Stimulated activated CD4-positive, alpha-beta T cell treated with anti-CD3 and anti-CD28 coated beads, Interleukin-1b, Interleukin-23, amount 100 ng/mL, for 1 hour (primary cell): ENCODE measurements at places on chromosomes 7 and 10.

DNA sequence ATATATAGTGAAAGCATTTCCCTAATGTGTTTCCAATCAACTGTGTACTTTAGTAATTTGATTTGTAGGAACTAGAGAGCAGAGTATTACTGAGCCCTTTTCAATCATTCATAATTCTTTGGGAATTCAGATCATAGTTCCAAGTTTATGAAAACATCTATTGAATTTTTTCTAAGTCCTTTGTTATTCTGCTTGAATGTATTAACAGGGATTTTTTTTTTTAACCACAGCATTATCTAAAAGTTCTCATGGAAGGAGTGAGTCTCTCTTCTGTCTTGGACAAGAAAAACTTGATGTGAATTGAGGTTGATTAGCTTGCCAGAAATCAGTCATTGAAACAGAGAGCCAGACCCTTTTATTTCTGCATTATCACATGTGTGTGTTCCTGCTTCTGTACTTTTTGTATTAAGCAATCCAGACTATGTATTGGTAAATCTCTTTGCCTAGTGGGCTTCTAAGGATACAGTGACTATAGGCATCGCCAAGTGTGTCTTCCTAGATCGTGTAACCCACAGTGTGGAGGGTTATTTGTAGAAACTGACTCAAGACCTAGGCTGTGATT, 59.9 kb downstream of the BMPER start:
- no peak for DNase-seq

DNA sequence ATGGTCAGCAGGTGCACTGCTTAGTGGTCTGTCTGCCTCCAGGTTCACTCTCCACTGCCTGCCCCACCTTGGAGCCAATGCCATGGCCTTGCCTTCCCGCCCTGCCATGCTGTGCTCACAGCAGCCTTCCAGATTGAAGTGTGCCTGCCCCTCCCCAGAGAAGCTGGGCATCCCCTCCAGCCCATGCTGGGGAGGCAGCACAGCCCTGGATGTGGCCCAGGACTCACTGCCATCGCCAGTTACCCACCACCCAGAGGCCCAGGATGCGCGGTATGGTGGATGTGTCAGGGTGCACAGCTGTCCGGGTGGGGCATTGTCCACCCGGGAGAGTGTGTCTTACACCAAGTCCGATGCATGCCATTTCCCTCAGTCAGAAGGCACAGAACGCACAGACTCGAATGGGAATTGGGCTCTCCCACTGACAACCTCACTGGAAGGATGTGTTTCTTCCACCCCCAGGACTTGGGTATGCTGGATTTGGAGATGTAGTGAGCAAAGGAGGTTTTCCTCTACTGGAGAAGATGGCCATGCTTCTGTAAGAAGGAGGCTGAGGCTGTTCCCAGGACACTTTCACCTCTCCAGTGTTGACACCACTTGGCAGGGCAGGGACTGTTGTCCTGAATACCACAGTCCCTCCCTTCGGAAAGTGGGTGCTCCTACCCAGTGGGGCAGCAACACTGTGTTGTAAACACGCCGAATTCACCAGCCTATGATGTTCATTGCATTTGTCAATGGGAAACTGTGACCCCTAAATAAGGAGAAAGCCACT, 122.0 kb downstream of the ADARB2 start:
- DNase-seq: no peak

DNA sequence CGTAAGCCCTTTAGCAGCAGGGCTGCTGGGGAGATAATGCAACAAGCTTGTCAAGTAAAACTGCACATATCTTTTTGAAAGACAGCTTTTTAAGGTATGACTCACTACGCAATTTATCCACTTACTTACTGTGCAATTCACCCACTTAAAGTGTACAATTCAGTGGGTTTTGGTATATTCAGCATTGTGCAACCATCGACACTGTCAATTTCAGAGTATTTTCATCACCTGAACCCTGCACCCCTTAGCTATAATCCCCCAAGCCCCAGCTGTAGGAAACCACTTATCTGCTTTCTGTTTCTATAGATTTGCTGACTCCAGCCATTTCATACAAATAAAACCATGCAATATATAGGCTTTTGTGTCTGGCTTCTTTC, 168.0 kb downstream of the PTPN20 start:
- DNase-seq: no peak

GRCh38 chr7:140060788-140061606, 1.8 kb downstream of the PARP12 start:
- DNase-seq: no peak

DNA sequence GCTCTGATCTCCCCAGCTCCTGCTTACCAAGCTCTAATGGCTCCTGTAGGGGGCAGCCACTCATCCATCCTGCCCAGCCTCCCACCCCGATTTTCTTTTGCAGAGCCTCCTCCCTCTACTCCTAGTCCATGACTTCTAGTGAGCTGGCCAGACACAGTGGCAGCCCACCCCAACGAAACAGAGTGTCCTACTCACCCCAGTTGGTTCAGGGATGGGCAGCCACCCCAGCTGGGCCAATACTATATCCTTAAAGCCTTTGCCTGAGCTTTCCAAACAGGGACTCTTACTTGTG, 77.1 kb downstream of the GRID1 start:
- DNase-seq: no peak

DNA sequence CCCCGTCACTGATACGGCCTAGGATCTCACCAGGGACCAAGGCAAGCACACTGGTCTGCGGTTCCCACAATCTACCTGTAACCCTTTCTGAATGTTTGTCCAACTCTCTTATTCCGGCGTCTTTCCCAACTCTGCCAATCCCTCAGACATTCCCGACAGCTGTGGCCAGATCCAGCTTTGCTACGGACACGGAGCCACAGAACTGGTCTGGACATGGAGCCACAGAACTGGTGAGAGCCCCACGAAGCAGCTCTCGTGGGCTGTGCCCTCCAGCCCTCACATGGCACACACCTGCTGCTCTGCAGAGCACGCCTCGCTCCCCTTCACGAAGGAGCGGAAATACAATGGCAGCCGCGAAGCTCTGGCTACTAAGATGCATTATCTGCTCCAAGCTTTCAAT, 376.8 kb downstream of the DNAJB6 start:
- DNase-seq: no peak

DNA sequence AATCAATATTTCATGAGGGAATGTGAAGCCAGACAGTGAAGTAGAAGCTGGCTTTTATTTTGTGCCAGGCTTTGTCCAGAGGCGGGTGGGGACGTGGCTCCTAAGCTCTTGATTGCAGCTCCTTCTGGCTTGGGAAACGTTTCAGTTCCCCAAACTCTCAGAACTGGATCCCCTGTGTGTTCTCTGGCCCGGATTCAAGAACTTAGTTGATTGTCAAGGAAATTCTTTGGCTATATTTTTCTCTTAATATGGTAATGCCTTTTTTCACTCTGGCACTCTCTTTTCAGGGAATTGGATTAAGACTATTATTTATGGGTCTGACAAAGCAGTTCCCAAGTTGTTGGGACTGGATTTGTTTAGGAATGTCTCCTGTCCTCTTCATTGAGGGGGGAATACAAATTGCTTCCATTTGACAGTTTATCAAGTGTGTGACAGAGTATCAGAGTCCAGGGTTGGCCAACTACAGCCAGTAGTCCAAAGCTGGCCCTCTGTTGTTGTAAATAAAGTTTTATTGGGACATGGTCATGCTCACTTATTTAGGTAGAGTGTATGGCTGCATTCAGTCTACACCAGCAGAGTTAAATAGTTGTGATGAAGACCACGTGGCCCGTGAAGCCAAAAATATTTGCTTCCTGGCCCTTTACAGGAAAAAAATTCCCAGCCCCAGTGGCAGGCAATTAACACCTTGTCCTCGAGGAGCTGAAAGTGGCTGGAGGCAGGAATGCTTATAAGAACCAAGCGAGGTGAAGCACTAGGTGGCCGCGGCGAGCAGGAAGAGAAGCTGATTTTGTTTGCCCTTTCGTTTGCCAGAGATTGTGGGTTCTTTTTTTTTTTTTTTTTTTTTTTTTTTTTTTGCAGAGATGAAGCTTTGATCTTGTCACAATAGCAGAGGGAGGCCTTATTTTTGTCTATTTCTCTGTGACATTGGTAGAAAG, 34.3 kb downstream of the HTRA1 start:
- DNase-seq: no peak

- DNase-seq: no peak
These were observed 80.4 kb downstream of the ZNRF2 start for GRCh38 chr7:30364773-30365172.

DNA sequence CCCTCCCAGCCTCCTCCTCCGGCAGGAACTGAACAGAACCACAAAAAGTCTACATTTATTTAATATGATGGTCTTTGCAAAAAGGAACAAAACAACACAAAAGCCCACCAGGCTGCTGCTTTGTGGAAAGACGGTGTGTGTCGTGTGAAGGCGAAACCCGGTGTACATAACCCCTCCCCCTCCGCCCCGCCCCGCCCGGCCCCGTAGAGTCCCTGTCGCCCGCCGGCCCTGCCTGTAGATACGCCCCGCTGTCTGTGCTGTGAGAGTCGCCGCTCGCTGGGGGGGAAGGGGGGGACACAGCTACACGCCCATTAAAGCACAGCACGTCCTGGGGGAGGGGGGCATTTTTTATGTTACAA, 83.3 kb downstream of the PAX2 start:
- DNase-seq: no peak

DNA sequence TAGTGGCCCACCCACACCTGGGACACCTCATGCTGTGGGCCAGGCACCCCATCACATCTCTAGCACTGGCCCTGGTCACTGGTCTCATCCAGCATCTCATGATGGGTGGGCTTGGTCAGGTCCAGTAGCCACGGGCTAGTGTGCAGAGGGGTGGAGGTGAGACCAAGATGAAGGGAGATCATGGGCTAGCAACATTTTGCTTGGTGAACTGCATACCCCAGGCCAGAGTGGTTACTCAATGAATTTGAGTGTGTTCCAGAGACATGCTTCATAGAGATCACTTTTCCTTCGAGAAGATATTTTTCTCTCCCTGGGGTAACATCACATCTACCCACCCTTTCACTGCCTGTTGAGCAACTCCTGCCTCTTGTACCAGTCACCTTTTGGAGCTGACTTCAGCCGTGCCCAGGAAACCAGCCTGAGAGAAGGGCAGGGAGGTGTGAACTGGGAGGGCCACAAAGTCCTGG, 44.2 kb downstream of the MINDY4 start:
- no peak for DNase-seq

- no peak for DNase-seq
These were observed 19.3 kb downstream of the PON1 start for GRCh38 chr7:95304990-95305389.

DNA sequence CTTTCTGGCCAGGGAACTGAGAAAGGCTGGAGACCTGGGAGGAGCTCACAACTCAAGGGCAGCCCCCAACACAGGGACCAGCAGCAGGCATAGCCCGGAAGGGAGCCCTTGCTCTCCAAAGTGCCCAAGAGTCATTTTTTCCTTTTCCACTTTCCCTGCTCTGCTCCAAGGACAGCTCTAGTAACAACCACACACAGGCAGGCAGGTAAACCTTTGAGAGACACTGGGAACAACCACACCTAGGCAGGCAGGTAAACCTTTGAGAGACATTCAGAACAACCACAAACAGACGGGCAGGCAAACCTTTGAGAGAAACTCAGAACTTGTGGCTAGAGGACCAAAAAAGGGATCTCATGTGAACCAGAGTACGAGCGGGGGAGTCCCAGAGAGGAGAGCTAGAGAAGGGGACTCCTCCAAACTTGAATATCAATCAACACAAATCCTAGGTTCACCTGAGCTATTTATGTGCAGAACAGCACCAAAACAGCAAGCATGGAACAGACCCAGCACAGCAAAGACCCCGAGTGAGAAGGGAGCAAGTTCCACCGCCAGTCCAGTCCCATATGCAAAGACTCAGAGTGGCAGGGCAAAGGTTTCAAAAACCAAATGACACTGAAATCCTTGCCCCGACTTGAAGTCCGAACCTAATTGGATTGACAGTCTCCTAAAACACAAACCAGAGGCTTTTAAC, 33.6 kb upstream of the GUSB start:
- DNase-seq: no peak

- DNase-seq: no peak
These were observed 113.0 kb downstream of the SMURF1 start for GRCh38 chr7:99030951-99031350.

DNA sequence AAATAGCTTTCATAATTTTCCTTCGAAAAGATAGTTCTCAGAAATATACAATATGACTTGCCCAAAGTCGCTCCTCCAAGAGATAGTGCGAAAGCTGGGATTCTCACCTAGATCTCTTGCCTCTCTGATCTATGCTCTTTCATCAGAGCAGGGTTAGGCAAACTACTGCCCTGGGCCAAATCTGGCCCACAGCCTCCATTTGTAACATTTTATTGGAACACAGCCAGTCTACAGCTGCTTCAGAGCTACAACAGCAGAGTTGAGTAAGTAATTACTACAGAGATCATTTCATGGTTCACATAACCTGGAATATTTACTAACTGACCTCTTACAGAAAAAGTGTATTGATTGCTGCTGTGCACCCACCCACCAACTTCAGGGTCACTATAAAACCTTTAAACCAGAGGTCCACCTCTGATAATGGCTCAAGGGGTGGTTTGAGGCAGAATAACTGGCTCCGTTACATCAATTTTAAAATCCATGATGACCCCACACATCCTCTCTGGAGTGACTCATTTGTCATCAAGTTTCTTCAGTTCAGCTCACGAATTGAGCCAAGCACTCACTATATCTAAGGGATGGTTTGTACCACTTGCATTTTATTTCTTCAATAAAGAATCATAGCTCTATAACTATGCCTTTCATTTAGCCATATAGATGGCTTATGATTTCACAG, 1019.0 kb downstream of the XPNPEP1 start:
- DNase-seq: no peak

DNA sequence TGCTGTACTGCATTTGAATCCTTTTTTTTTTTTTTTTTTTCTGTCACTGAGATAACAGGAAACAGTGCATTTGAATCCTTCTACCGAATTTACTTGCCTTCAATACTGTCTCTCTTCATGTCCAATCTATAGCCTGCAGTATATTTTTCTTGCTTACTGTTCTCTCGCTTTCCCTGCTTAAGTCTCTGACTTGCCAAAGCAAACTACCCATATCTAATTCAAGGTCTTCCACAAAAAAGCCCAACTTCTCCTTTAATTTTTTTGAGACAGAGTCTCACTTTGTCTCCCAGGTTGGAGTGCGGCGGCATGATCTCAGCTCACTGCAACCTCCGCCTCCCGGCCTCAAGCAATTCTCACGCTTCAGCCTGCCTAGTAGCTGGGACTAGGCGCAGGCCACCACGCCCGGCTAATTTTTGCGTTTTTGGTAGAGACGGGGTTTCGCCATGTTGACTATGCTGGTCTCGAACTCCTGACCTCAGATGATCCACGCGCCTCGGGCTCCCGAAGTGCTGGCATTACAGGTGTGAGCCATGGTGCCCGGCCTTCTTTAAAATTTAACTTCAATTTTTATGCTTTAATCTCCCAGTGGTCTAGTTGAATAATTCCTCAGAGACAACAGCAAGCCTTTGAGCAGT, 882 bp downstream of the PDCD11 start:
- DNase-seq: no peak
